T-helper 22 cell (primary cell): ENCODE measurements at places on chromosomes 1 and 21.

GRCh38 chr1:160672789-160673695 is 26.2 kb upstream of the SLAMF1 start:
- DNase-seq: no peak

- no peak for DNase-seq
Observed at GRCh38 chr1:211643324-211644212, 31.9 kb downstream of the NEK2 start.

DNA sequence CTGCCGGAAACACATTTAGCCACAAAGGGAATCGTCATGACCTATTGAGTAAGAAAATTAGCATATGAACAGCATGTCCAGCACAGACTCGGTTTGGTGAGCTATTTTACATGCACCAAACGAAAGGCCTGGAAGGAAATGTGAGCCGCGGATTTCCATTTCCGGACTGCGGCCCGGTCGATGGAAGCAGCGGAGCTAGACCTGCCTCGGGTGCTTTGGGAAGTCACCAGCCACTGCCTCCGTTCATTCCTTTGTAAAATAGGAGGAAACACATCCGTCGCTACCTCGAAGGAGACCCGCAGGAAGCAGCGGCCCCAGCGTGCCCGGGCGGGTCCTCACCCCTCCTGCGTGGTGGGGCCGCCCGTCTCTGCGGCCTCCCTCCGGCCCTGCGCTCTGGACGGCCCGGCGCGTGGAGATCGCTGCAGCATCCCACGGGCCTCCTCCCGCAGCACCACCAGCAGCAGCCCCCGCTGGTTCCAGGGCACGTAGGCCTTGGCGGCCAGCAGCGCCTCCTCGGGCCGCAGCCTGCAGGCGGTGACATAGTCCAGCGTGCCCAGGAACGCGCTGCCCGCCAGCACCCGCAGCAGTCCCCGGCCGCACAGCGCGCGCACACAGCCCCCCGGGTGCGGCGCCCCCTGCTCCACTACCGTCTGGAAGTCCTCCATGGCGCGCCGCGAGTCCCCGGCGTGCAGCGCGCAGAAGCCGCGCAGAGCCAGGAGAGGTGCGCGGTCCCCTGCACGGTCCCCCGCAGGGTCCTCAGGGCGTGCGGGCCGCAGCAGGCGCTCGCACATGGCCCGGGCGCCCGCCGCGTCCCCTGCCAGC is 12.1 kb downstream of the TTC34 start:
- no peak for DNase-seq

DNA sequence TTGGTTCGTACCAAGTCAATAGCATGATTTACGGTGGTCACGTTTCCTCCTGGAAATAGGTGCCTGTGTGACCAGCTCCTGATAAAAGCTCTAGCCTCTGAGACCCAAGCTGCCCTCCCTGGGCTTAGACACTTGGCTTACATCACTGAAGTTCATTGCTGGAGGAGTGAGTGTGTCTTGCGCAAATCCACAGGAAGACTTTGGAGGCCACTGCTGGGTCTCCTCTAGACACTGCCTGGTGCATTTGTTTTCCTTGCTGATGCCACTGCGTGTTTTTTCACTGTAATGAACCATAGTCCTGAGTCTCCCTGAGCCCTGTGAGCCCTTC is 230.6 kb downstream of the DSCAM start:
- DNase-seq: no peak

DNA sequence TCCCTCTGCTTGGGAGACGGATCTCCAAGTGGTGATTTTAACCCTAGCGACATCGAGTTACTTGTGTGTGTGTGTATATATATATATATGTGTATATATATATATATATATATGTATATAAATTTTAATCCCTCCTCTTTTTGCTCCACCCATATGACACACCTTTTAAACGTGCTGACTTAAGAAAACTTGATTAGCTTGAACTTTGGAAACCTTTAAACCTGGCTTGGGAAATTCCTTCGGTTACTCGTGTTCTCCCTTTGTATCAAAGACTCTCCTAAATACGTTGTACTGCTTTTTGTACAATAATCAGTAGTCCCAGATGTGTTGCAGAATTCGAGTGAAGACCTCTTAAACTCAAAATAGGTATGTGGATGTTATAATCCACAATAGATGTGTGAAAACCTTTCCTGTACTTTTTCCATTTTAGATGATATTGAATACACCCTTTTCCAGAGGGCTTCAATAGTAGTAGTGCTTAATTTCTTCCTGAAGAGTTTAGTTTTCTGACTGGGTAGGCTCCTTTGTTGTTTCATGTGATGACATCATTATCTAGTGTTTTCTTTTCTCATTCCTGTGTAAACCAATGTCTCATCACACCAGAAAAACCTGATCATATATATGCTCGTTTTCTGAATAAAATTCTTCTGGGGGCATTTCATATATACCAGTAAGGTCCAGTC is 1.4 kb downstream of the RNF11 start:
- DNase-seq: no peak

- DNase-seq: no peak
Observed at GRCh38 chr1:109876617-109877316, 33.9 kb upstream of the CSF1 start.

- no peak for DNase-seq
Observed at GRCh38 chr1:116133696-116134475, 22.7 kb downstream of the MAB21L3 start.

- DNase-seq: no peak
Observed at GRCh38 chr21:26050857-26051256, 119.7 kb downstream of the APP start.

DNA sequence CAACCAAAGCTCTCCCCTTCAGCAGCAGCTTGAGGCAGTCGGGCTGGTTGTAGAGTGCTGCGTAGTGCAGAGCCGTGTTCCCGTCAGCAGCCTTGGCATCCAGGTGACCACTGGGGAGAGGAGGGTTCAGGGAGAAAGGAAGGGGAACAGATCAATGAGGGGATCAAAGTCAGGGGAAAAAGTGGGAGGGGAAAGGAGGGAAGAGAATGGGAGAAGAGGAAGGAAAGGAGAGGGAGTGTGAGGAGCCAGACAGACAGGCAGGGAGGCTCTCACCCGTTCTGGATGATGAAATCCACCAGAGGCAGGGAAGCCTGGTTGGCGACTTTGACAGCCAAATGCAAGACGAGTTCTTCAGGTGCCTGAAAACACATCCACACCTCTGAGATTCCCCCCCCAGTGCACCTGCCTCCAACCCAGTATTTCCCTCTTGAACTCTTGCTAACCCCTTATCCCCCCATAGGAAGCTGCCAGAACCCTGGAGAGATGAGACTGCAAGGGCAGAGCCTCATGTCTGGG is 9.8 kb upstream of the TCEA3 start:
- no peak for DNase-seq

GRCh38 chr21:34157521-34157920 is 84.1 kb downstream of the MRPS6 start:
- DNase-seq: no peak

DNA sequence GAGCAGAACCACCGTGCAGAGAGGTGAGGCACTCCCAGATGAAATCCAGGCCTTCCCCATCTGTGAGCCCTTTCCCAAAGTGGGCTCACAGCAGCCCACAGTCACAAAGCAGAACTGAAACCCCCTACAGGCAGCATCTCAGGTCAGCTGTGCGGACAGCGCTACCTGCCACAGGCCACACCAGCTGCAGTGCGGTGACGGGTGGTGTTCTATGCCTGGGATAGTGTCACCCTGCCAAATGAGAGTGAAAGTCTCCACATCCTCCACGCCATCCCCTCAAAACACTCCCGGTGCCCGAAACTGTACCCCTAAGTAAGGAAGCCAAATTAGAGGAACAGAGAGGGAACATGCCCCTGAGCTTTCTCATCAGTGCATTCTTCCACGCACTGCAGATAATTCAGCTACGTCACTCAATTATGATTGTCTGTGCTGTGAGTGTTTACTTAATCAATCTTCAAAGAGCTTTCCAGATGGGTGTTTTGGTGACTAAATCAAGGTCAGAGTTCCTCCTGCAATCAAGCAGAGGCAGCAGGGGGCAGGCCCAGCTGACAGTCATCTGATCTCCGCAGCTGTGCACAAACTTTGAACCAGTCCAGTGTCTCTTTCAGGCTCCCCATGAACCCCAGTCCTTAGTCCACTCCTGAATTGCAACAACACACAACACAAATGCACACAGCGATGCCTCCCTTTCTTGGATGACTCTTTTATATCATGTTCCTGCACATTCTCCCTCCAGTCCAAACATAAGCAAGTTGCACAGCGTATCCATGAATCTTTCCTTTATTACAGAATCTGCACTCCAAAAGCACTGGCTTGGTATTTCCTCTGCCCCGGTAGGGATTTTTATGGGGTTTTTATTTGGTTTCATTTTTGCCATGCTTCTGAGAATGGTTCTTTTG is 150.0 kb downstream of the TOMM20 start:
- DNase-seq: peak; percentile 68

GRCh38 chr1:156065212-156065611 is 4.3 kb downstream of the RAB25 start:
- no peak for DNase-seq

DNA sequence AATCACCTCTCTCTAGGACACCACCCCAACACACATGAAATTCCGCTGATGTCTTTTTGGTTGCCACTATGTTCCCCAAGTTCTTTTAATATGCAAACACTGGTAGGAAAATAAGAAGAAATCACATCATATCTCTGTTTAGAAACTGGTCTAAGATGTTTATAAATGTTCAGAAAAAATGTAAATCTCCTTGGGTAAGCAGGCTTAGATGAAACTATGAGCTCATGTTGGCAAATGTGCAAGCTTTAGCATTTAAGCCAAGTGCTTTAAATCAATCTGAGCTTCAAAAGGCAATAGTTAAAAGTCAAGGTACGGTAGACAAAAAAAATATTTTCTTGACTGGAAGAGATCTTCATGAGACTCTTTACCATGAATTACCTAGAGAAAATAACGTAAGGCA is 25.2 kb upstream of the SLAMF9 start:
- no peak for DNase-seq

GRCh38 chr21:34889676-34890469 is 159.2 kb downstream of the RUNX1 start:
- peak; percentile 47 for DNase-seq

DNA sequence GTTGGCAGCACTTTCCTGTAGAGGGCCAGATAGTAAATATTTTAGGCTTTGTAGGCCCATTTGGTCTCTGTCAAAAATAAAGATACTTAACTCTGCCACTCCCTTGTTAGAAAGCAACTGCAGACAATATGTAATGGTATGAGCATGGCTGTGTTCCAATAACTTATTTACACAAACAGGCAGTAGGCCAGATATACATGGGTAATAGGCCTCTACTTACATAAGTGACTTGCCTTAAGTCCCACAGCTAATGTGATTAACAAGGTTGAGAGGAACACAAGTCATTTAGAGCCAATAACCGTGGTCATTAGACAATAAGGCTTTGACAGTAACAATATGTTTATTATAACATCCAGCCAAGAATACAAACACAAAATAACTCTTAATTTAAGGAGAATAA is 17.4 kb downstream of the CCT8 start:
- DNase-seq: no peak

DNA sequence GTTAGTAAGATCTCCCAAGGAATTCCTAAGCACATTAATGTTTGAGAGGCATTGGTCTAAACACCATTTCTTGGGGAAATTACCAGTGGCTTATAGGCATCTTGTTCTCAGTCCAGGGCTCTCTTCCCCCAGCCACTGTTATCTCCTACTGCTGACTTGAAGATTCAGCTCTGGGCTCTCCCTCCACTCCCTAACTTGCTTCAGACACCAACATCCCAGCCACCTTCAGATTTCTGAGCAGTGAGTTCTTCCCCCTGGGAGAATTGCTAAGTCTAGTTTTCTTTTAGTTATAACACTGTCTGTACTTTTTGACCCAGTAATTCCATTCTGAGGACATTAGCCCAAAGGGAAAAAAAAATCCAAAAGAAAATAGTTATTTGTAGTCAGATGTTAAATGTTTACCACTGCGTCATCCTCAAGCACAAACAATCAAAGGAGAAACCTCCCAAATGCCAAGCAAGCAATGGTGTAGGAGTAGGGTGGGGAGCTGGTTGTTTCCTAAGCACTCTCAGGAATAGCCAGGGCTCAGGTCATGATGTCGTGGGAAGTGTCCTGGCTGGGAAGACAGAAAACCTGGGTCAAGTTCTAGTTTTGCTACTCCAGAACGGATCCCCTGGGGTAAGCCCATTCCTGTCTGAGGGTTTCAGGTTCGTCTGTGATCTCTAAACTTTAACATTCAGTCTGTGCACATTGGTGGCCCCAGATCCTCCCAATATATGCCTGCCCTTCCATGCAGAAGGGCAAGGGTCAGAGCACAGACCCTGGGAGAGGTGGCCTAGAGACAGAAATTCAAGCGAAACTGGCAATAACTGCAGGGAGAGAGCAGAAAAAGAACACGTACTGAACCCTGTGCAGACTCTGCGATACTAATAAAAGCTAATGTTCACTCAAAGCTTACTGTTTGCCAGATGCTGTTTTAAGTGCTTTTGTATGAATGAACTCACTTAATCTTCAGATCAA is 191.1 kb upstream of the FGGY start:
- DNase-seq: no peak

GRCh38 chr21:45129189-45129923 is 55.0 kb downstream of the ADARB1 start:
- no peak for DNase-seq

- DNase-seq: no peak
Observed at GRCh38 chr1:87957331-87957730, 628.7 kb downstream of the LMO4 start.

- no peak for DNase-seq
Observed at GRCh38 chr1:53835491-53835890, 2.6 kb downstream of the NDC1 start.

- no peak for DNase-seq
Observed at GRCh38 chr1:22846458-22846857, 126.2 kb downstream of the LACTBL1 start.
